ENCODE measurements at places on chromosomes 2 and 18.
A peak's percentile ranks its signal among the peaks of the same experiment; 100 is the strongest.

- DNase-seq = no peak
These were observed 207.6 kb downstream of the MGAT5 start for GRCh38 chr2:134461511-134461910.

GRCh38 chr2:177783835-177784744 is 288.5 kb downstream of the PDE11A start:
- no peak for DNase-seq

GRCh38 chr2:127479219-127479825 is 47.0 kb downstream of the IWS1 start:
- peak; percentile 47 for DNase-seq

DNA sequence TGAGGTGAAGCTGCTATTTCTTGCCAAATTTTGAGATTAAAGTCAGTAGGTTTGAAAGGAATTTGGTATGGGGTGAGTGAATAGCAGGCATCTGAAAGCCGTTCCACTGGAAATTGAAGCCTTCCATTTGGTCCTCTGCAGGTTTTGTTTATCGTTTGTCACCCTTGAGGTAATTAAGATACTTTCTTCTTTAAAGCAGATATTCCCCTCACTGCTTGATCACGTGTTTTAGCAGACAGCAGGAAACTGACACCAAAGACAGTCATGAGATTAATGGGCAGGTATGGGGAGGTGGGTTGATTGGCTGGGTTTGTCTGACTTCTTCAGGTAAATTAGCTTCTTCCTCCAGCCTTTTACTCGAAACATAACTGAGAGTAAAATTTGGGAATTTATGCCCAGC is 10.7 kb downstream of the LPIN1 start:
- DNase-seq = no peak

GRCh38 chr2:190084704-190085103 is 22.2 kb upstream of the MSTN start:
- DNase-seq = no peak

- no peak for DNase-seq
These were observed 97.9 kb upstream of the GPR45 start for GRCh38 chr2:105143467-105144151.

DNA sequence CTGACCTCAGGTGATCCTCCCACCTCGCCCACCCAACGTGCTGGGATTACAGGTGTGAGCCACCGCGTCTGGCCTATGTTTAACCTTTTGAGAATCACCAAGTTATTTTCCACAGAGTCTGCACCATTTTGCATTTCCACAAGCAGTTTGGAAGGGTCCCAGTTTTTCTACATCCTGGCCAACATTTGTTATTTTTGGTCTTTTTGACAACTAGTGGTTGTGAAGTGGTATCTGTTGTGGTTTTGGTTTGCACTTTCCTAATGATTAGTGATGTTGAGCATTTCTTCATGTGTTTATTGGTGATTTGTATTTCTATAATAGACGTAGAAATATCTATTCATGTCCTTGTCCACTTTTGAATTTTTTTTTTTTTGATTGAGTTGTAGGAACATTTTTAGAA is 67.9 kb downstream of the BIRC6 start:
- no peak for DNase-seq

DNA sequence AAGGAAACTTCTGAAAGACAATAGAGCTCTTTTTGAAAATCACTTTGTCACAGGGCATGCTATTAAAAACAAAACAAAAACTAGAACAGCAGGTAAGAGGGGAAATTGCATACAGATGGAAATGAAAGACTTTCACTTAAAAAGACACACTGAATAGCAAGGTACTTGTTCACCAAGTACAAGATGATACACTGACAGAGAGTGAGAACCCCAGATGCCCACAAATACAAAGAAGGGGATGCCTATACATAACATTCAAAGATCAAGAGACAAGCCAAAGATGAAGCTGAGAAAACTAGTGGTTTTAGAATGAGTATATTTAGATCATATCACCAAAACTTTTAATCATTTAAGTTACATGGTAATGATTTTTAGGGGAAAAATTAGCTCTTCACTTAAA is 60.7 kb downstream of the ASXL2 start:
- no peak for DNase-seq

DNA sequence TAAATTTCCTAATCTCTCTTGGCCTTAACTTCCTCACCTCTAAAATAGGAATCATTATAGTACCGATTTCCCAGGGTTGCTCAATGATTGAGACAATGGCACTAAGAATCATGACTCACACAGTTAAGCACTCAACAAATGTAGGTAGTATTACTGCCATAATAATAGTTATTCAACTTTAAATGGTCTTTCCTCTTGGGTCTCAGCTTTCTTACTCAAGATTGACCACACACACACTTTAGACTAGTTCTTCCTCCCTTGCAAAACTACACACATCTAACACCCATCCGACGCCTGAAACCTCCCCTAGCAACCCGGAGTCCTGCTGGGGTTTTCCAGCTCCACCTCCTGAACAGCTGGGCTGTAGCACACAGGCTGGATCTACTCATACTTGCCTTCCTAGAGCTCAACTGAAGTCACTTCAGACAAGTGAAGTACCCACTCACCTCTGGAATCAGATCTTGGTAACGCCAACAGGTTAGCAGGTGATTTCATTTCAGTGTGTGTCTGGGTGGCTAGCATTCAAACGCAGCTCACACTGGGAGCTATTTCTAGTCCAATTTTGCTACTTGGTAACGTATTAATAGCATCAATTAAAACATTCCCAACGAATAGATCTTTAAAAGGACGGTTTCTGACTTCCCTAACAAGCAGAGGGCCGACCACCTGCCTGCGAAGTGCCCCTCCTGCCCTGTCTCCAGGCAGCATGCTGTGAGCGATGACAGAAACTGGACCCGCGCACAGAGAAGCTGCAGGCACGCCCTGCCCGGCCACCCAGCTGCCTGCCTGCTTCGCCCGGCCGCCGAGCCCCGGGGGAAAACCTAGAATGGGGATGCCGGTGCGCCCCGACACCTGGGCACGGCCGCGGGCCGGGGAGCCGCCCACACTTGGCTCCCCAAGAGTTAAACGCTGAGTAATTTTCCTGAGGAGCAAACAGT is 1.1 kb downstream of the UXS1 start:
- DNase-seq = peak; percentile 43

GRCh38 chr2:174787487-174788205 is 23.4 kb upstream of the CHRNA1 start:
- no peak for DNase-seq

GRCh38 chr2:19261061-19261460 is 97.4 kb downstream of the OSR1 start:
- no peak for DNase-seq

DNA sequence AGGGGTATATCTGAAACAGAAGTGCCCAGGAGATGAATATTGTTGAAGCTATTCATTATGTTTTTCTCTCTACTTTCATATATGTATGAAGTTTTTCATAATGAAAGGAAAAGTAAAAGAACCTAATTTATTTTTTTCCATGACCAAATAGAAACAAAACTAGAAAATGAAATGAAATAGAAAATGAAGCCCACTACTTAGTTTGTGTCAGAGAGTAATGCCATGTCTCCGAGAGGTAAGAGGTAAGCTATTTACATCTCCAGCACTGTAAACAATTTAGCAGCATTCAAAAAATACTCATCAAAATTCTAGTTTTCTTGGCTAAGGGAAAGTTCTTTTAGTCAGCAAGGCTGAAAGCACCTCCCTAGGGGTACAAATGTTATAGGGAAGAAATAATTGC is 238.6 kb downstream of the PTH2R start:
- no peak for DNase-seq

GRCh38 chr2:129318581-129319421 is 660.7 kb upstream of the RAB6C start:
- no peak for DNase-seq

All from bone marrow (tissue), 2 donors.